ENCODE measurements at places on chromosomes 7 and 10. TPM values are rescaled to one million over a fixed set of nuclear protein-coding genes. Genes with fewer than 3 reads are reported as not detected.

LIPN gene
- total RNA-seq: not detected

MYL10 gene
- total RNA-seq: not detected

OR2A12 gene
- total RNA-seq: not detected

TMEM209 gene
- total RNA-seq: 35.9 TPM

MORN4 gene
- total RNA-seq: 6.5 TPM

CD36 gene
- not detected for total RNA-seq

PKD2L1 gene
- not detected for total RNA-seq

AKR1B15 gene
- total RNA-seq: not detected

PTN gene
- total RNA-seq: not detected

DNA sequence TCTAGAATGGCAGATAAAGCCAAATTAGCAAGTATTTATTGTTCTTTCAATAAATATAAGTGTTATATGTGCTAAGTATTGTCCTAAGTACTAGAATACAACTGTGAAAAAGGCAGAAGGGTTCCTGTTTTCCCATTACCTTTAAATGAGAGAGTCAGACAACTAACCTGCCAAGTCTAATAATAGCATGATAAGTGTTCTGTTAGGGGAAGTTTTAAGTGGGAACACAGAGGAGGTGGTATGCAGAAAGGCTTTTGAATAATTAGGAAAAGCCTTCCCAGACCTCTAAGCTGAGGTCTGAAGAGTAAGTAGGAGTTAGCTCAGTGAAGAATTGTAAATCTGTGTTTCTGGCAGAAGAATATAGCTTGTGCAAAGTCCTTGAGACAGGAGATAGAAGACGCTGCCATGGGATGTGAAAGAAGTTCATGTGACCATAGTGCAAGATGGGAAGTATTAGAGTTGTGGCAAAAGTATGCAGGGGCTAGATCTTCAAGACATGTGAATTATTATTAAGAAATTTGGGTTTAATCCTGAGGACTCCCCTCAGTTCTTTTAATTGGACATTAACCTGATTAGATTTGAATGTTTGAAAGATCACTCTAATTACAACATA is 12.5 kb downstream of the SHOC2 start:
- H3K27ac ChIP-seq: no peak overlapping the region
- no peak for DNase-seq
- H3K4me1 ChIP-seq: peaks cover 24% of the 10 kb centered on the region
- no peak overlapping the region for H3K4me3 ChIP-seq

- no peak overlapping the region for H3K27ac ChIP-seq
- peaks cover 16% of the 10 kb centered on the region for H3K36me3 ChIP-seq
- H3K4me3 ChIP-seq: no peak overlapping the region
- DNase-seq: peak; percentile 78
- H3K4me1 ChIP-seq: peaks cover 20% of the 10 kb centered on the region
Observed at GRCh38 chr7:22640269-22640668, 86.7 kb upstream of the IL6 start.

DNA sequence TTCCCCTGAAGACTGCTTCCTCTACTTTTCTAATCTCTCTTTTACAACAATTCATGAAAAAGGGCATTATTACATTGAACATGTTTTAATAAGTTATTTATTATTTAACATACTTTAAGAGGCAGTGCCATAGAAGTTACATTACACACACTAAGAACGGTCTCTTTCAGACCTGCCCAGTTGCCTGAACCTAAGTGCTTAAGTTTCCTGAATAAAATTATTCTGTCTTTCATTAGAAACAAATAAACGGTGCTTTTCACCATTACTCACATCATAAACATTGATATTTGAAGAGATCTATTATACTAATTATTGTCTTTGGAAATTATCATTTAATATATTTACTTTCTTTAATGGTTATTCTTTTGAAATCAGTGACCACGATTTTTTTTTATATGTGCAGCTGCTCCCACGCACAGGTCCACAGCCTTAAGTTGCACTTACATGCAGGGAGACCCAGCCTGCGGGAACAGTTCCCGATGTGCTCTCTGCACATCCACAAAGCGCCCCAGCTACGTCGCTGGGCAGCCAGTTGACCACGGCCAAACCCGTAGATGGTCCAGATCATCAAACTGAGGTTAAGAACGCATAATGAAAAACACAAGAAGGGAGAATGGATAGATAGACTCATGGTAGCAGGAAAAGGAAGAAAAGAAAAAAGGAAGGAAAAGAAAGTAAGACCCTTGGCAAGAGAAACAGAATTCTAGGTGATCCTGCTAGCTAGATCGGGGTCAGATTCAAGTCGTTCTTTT is 437.0 kb upstream of the MGMT start:
- no peak overlapping the region for H3K27ac ChIP-seq
- DNase-seq: no peak
- H3K36me3 ChIP-seq: no peaks in the 10 kb centered on the region
- peaks cover 5% of the 10 kb centered on the region for H3K4me1 ChIP-seq
- no peak overlapping the region for H3K4me3 ChIP-seq

DNA sequence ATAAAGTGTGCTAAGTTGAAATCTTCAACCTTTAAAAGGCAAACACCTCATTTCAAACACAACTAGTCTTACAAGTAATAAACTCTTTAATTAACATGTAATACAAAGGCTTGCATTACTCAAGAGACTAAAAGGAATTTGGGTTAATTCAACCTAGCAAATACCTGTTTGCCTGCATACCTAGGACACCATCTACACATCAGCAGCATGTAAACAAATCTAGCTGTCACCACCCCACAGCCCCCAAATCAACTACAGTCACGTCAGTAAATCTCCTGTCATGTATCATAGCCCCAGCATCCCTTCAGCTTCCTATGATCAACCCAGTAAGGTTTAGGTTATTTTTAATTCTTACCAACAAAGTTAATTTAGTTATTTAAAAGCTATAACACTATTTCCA is 33.5 kb downstream of the ZNF800 start:
- no peak overlapping the region for H3K27ac ChIP-seq
- peaks cover 4% of the 10 kb centered on the region for H3K4me1 ChIP-seq
- no peaks in the 10 kb centered on the region for H3K27me3 ChIP-seq
- DNase-seq: no peak

DNA sequence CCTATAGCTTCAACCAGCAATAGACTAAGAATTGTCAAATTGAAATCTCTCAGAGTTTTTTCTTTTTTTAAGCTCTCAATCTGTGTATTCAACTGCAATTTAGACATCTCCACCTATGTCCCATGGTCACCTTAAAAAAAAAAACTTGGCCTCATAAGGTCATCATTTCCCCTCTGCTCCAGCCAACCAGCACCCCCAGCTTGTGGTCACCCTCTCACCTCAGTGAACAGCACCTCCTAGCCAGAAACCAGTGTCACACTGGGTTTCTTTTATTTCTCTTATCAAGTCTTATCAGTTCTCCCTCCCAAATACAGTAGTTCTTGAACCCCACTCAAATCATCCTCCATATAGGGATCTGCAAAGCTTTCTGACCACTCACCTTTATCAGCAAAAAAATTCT is 4.0 kb downstream of the ITGB1 start:
- DNase-seq: no peak
- peak overlapping the region; percentile 80 for H3K4me3 ChIP-seq
- H3K36me3 ChIP-seq: peaks cover 2% of the 10 kb centered on the region
- peaks cover 68% of the 10 kb centered on the region for H3K4me1 ChIP-seq
- no peaks in the 10 kb centered on the region for H3K27me3 ChIP-seq

DNA sequence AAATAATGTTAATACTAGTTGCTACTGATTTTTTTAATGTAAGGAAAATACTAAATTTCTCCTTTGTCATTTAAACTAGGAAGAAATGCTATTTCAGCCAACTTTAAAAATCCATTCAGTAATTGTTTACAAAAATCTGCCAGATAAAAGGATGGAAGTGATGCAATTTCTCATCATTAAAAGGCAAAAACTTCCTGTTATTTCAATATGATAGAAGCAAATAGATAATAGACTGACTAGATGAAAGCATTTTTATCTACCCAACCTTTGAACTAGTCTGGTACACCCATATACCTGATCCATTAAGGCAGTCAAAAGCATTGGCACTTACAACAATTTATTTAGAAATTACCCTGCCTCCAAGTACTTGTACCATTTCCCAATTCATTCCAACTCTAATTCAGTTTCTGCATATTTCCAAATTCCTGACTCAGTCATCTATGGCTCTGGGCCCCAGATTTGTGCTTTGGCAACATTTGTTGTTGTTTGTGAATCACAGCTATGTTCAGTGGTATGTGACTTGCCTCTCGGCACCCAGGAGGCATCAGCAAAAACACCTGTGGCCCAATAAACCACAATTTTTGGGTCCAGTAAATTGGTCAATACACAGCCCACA is 482.6 kb upstream of the SEMA3A start:
- H3K27ac ChIP-seq: no peak overlapping the region
- DNase-seq: no peak
- no peaks in the 10 kb centered on the region for H3K36me3 ChIP-seq
- H3K27me3 ChIP-seq: no peaks in the 10 kb centered on the region

GRCh38 chr7:23346316-23346715 is 47.2 kb downstream of the MALSU1 start:
- peak overlapping the region; percentile 60 for H3K4me3 ChIP-seq
- DNase-seq: no peak
- H3K27ac ChIP-seq: peak overlapping the region; percentile 47
- H3K4me1 ChIP-seq: peaks cover 24% of the 10 kb centered on the region
- peaks cover 3% of the 10 kb centered on the region for H3K27me3 ChIP-seq

- H3K4me1 ChIP-seq: peaks cover 39% of the 10 kb centered on the region
- no peak for DNase-seq
- H3K27me3 ChIP-seq: no peaks in the 10 kb centered on the region
- H3K36me3 ChIP-seq: peaks cover 46% of the 10 kb centered on the region
Observed at GRCh38 chr7:99563650-99564049, 5.2 kb downstream of the ZNF655 start.

- no peak for DNase-seq
- H3K27me3 ChIP-seq: peaks cover 1% of the 10 kb centered on the region
- no peaks in the 10 kb centered on the region for H3K4me1 ChIP-seq
Observed at GRCh38 chr10:128471151-128471550, 344.9 kb upstream of the MKI67 start.

GRCh38 chr7:31583942-31584341 is 70.1 kb downstream of the ITPRID1 start:
- H3K4me3 ChIP-seq: no peak overlapping the region
- H3K4me1 ChIP-seq: no peaks in the 10 kb centered on the region
- H3K27me3 ChIP-seq: no peaks in the 10 kb centered on the region
- H3K36me3 ChIP-seq: no peaks in the 10 kb centered on the region
- no peak overlapping the region for H3K27ac ChIP-seq
- no peak for DNase-seq

GRCh38 chr7:42181566-42181965 is 55.4 kb downstream of the GLI3 start:
- H3K4me3 ChIP-seq: no peak overlapping the region
- no peaks in the 10 kb centered on the region for H3K36me3 ChIP-seq
- DNase-seq: no peak
- H3K27me3 ChIP-seq: no peaks in the 10 kb centered on the region
- H3K4me1 ChIP-seq: no peaks in the 10 kb centered on the region

GRCh38 chr7:156005202-156005691 is 193.0 kb upstream of the SHH start:
- DNase-seq: no peak
- H3K27me3 ChIP-seq: peaks cover 7% of the 10 kb centered on the region
- no peak overlapping the region for H3K27ac ChIP-seq

GRCh38 chr7:42883950-42884349 is 27.9 kb downstream of the C7orf25 start:
- peaks cover 11% of the 10 kb centered on the region for H3K27me3 ChIP-seq

GRCh38 chr7:127035203-127035849 is 217.4 kb downstream of the GRM8 start:
- H3K27ac ChIP-seq: no peak overlapping the region
- H3K4me3 ChIP-seq: no peak overlapping the region
- no peaks in the 10 kb centered on the region for H3K36me3 ChIP-seq
- no peaks in the 10 kb centered on the region for H3K4me1 ChIP-seq

GRCh38 chr10:83522881-83523386 is 616.4 kb upstream of the GHITM start:
- no peaks in the 10 kb centered on the region for H3K27me3 ChIP-seq
- no peaks in the 10 kb centered on the region for H3K36me3 ChIP-seq
- no peak for DNase-seq
- H3K4me3 ChIP-seq: no peak overlapping the region
- H3K4me1 ChIP-seq: no peaks in the 10 kb centered on the region
- H3K27ac ChIP-seq: no peak overlapping the region

DNA sequence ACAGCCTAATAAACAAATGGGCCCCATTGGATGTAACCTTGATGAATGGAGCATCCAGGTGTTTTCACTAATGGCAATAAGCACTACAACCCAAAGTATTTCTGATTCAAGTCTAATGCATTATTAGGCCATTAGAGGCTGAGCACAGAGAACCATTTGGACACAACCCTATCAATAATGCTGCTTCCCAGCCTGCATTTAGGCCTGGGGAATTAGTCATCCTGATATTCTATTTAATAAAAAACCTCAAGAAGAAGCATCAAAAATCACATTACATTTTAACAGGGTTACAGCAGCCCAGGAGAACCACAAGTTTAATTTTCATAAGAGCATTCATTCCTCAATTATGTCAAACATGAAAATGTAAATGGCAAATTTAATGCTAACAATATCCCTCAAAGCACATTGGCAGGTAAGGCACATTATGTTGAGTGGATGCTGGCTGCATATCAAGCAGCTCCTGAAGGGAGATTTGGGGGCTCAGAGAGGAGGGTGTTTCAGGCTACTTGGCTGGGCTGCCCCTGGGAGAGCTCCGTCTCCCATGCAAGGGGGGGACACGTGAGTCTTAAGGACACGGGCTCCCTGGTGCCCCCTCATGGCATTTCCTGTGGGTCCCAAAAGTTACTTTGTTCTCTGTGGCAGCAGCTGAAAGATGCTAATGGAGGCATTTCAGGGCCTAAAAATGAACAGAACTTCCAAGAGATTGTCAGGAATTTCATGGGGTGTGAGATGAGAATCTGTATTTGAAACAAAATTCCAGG is 143.4 kb downstream of the HERPUD2 start:
- DNase-seq: no peak
- H3K4me1 ChIP-seq: no peaks in the 10 kb centered on the region
- no peaks in the 10 kb centered on the region for H3K36me3 ChIP-seq
- no peak overlapping the region for H3K4me3 ChIP-seq

DNA sequence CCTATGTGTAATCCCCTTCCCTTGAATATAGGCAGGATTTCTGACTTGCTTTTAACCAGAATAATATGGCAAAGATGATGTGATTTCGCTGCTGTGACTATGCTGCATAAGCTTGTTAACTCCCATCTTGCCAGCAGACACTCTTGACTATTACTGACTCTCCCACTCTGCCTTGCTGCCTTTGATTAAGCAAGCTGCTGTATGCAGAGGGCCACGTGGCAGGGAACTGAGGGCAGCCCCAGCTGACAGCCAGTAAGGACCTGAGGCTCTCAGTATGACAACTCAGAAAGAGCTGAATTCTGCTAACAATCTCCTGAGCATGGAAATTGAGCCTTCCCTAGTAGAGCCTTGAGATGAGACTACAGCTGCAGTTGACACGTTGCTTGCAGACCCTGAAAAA is 279.4 kb upstream of the CACNA2D1 start:
- H3K4me3 ChIP-seq: no peak overlapping the region
- H3K27me3 ChIP-seq: no peaks in the 10 kb centered on the region
- no peaks in the 10 kb centered on the region for H3K36me3 ChIP-seq
- H3K4me1 ChIP-seq: no peaks in the 10 kb centered on the region
- H3K27ac ChIP-seq: no peak overlapping the region
- DNase-seq: no peak
